ENCODE measurements at places on chromosomes 1 and 21.

DNA sequence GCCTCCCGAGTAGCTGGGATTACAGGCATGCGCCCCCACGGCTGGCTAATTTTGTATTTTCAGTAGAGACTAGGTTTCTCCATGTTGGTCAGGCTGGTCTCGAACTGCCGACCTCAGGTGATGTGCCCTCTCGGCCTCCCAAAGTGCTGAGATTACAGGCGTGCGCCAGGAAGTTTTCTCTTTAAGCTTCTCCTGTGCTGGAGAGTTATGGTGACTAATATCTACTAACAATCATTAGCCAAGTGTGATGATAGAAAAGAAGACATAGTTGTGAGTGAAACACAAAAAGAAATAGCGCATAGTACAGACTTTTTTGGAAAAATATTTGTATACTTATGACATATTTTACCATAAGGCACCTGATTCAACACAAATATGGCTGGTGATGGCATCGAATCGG, 56.5 kb downstream of the SETD4 start:
- no peak for DNase-seq

- DNase-seq: no peak
These were observed 65.3 kb downstream of the ZNF697 start for GRCh38 chr1:119582801-119583200.

DNA sequence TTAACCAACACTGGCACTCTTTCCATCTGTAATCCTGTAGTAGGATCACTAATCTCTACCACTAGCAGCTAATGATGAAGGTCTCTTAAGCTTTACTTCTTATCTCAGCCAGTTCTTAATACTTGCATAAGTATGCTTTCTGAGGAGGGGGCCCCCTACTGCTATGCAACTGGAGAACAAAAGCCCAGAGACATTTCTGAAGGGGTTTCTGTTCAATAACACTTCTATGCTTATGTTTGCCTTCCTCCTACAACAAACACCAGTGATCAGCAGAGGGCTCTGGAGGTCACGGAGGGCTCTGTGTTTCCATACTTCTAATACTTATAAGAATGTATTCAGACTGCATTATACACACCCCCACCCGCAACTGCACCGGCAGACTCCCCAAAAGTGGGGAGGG, 215.8 kb downstream of the BARHL2 start:
- DNase-seq: no peak

DNA sequence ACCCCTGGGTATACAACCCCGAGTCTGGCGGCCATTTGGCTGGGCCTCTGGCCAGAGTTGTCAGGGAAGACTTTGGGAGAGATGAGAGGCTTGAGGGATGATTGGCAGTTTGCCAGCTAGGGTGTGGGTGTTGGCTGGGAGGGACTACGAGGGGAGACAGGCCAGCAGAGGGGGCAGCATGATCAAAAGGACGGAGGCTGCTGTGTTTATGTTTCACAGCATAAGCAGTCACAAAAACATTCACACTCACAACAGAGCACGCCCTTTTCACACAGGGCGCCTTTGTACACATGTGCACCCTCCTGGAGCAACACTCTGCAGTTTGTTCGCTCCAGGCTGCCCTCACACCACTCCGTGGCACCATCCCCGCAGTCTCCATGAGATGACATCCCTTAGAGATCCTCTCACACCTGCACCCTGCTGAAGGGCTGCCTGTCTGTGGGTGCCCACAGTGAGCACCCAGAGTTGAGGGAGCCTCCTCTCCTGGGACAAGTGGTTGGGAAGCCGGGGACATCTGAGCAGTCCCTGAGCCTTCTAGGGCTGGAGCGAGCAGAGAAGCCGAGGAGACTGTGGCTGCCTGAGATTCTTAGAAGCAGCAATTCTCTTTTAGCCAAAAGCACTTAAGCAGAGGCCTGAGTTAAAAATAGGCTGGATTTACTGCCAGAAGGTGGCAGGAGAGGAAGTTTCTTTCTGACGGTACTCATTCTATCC, 15.4 kb downstream of the EFNA3 start:
- no peak for DNase-seq

- DNase-seq: no peak
These were observed 8.6 kb upstream of the EPHA2 start for GRCh38 chr1:16164213-16165072.

DNA sequence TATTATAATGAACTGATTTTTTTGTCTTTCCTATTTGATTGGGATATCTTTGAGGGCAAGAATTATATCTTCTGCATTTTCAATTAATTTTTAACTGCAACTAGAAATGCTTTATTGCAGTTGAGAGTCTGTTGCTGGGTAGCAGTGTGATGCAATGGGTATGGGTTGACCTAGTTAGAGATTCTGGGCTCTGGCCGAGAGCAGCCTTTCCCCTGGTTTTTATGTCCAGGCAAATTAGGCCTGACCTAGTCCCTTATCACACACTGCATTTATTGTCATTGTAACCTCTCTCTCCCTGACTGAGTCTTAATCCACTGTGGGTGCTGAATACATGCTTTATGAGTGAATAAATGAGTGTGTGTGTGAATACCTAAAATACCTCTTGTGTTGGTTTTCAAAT, 206.4 kb upstream of the PTGFR start:
- no peak for DNase-seq

GRCh38 chr1:111127923-111128643, 11.8 kb downstream of the DRAM2 start:
- no peak for DNase-seq

DNA sequence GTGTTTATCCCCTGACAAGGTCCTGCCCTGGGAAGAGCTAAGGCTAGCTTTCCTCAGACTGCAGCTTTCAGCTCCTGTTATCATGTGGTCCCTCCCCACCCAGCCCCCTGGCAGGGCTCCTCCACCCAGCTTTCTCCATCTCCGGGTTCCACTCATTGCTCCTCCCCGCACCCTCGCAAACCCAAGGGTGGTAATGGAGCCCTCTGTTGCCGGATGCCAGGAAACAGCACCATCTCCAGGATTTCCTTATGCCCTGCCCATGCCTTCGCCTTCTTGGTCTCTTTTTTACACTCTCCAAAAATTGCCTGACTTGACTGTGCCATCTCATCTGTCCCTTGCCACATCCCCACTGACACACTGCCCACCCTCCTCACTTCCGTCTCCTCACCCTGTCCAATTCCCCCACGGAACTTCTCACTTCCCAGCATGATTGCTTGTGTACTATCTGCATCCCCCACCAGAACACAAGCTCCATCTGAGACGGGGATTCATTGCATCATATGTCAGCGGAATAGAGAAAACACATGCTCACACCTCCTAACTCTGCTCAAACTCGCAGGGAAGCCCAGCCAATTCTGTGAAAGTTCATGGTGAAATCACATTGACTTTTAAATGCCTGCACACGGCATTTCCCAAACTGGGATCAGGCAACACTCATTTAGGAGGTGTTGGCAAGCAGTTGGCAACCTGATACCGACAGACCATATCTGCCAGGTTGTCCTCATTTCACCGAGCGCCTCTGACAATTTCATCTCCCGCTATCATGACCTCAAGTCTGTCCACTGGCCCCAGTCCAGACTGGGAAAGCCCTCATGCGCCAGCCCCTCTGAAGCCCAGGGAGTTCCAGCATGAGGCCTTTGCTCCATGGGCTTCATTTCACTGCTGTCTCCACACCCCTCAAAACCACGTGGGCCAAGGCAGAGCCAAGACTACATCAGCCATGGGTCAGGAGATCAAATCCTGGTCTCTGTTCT, 201.1 kb downstream of the MATN1 start:
- DNase-seq: no peak

DNA sequence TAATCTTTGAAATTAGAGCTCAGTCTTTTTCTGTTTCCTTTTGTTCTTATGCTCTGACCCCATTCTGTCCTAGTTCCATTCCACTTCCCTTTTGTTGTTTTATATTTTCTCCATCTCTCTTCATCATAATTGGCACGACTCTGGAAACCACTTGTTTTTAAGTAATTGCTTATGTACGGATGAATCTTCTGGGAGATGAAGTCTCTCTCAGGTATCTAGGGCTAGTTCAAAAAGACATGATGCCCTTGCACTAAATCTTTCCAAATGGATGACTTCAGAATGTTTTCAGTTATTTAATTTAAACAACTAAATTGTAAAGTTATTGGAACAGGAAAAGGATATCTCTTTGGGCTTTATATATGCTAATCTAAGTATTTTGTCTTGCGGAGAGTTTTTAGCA, at the start of gene OR6F1:
Gene OR6F1, minus strand, starts transcription at position 101 of the 400 bp plus-strand sequence. CDS start 3,891 bp downstream, outside the sequence.
- DNase-seq: no peak

DNA sequence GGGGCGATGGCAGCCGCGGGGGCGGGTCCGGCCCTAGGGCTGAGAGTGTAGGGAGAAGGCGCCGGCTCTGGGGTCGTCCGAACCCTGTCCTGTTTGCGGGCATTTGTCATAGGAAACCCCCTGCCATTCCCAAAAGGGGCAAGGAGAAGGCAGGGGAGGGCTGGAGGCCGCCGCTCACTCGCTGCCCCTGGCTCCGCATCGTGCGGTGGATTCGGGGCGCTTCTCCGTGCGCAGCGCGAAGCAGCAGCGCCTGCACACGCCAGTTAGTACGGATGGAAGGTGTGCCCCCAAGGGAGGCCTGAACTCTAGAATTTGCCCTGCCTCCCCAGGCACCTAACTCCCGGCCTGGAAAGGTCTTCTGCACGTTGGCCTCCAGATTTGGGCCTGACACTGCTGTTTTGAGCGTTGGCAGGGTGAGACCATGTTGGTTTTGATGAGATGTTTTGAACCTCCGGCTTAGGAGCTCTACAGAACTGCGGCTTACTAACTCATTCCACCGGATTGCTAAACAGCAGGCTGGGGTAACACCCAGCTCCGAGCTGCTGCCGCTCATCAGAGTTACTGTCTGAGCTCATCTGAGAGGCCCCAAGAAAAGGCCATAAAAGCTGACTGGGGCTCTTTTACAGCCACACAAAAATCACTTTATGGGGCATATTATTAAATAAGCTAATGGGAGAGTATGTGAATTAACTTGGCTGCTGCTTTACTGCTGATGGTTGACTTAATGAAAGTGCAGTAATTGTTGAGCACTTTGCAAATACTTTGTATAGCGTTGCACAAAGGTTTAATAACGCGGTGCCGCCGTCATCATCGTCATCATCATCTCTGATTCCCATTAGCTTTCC, 987 bp downstream of the GPR137B start:
- DNase-seq: no peak

DNA sequence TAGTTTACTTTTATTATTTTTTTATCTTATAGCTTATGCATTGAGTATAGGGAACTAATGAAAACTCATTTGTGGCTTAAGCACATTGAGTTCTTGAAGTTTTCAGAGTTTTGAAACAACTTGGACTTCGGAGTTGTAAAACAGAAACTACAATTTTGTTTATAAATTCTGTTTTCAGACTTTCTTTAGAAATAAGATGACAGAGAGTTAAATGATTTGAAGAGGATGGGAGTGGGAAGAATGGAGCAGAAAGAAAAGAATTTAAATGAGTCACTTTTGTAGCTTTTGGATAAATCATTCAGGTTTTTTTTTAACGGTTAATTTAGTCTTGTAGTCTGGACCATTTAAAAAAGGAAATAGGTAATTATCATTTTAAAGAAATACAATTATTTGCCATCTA, 32.3 kb downstream of the INKA2 start:
- no peak for DNase-seq

- no peak for DNase-seq
These were observed 12.1 kb downstream of the TIE1 start for GRCh38 chr1:43312663-43313515.

DNA sequence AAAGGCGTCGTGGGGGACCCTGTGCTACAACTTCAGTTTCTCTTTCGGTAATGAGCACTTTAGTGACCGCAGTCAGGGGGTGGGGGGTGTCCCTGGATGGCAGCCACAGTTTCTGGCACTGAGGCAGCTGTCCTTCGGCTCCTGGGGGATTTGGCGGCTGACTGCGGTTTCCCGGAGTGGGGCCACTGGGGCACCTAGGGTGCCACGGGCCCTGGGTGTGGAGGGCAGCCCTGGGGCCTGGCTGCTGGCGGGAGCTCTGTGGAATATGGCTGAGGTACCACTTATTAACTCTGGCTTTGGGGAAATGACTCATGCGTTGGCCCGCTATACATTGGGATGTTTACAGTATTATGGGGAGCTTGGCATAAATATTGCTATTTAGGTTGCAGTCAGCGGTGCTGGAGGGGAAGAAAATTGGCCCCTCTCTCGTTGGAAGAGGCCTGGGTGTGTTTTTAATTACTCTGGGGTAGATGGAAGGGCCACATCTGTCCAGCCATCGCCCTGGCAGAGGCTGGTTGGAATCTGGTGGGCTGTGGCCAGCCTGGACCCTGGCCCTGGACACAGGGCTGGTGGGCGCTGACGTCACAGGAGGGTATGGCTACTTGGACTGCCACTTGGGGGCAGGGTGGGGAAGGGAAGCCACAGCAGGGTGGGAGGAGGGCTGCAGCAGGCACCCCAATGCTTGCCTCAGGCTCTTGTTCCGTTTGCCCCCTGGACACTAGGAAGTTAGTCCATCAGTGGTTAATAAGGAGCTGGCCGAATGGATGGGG, 2.0 kb downstream of the EPHB2 start:
- no peak for DNase-seq

- no peak for DNase-seq
These were observed 1.1 kb upstream of the KCNT2 start for GRCh38 chr1:196609370-196609737.

DNA sequence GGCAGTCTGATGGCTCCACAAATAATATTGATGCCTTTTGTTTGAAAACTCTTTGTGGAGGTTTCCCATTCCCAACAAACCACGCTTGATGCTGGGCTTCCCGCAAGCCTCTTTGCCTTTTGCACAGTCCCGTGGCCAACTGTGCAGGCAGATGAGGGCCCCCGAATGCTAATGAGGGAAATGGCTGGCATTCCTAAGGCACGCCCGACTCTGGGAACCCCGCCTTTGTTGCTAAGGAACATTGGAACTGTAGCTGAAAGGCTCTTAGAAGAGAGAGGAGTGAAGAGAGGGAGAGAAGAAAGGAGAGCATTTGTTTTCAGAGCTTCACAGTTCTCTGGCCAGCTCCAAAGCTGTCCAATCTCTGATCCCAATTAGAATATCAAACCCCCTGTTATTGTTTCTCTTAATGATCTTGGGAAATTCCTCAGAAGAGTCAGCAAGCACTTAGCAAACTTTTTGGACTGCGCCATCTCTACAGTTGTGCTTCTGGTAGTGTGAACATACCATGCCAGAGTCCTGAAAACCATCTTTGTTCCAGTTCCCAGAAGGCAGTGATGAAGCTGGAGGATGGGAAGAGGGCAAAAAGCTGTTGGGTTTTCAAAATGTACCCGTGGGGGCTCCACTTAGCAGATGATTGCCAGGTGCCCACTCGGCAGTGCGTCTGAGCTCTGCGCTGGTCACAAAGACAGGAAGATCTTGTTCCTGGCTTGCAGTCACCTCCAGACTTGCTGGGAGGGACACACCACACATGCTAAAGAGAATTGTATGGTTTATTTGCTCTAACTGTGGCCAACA, 60.1 kb upstream of the CYP2J2 start:
- DNase-seq: no peak

DNA sequence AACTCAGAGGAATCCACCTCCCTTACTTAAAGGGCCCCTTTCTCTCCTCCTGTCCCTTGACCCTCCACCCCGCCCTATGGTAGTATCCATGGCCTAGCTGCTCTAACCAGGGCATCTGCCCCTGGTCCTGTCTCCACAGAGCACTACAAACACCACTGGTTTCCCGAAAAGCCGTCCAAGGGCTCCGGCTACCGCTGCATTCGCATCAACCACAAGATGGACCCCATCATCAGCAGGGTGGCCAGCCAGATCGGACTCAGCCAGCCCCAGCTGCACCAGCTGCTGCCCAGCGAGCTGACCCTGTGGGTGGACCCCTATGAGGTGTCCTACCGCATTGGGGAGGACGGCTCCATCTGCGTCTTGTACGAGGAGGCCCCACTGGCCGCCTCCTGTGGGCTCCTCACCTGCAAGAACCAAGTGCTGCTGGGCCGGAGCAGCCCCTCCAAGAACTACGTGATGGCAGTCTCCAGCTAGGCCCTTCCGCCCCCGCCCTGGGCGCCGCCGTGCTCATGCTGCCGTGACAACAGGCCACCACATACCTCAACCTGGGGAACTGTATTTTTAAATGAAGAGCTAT, 1.7 kb downstream of the BTG2 start:
- DNase-seq: no peak

All from NCI-H187 treated with DMSO at 0.1 percent for 48 hours (cell line).